SK-MEL-5 (cell line): ENCODE measurements at places on chromosomes 3 and 15.

GRCh38 chr3:57048052-57048671 is 12.3 kb upstream of the SPATA12 start:
- DNase-seq, result peak; percentile 24

DNA sequence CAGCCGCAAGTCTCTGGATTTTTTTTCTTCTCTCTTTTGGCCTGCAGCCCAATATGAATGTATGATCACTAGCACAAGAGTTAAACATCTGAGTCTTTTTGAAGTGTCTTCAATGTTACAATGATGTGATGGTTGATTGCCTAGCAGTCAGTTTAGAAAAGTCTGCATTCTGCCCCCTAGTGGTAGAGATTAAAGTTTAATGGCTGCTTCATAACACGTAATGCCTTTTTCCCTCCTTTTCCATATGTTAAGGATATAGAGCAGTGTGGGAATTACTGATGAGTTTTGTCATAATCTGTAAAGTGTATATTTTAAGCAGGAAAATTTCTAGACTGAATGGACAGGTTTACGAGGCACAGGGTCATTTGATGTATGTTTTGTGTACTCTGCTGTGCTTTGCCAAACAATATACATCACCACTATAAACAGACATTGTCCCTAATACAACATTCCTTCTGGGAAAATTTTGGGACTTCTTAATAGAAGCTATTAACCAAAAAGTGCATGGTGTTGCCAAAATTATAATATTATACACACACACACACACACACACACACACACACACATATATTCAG is 1038.5 kb upstream of the NR2F2 start:
- peak; percentile 74 for DNase-seq

DNA sequence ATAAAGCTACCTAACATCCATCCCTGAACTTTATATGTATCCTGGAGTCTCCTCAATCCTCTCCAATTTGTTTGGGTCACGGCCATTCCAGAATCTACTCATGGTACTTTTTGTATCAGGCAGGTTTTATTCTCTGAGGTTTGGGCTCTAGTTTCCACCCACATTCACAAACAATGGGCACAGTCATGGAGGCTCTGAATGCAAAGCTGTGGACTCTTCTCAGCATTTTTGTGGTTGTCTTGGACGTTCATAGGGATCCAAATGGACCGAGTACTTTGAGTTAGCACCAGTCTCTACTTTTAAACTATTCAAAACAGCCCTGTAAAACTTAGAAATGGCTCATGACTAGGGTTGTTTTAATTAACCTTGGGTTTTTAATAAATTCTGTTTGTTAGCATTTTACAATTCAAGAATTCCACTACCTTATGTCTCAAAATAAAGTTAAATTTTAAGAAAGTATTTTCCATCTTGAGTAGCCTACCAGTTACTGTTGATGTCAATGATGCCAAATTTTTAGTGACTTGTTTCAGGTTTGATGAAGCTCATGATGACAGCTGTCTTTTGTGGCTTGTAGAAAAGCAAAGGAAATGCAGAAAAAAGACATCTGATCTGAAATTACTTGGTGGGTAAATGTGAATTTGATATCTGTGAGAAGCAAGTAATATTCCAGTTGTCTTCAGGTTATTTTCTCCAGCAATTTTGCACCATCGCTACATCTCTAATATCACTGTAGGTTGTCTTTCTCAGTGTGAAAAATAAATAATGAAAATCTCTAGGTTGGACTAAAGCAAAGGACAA is 275.7 kb upstream of the THBS1 start:
- peak; percentile 57 for DNase-seq

DNA sequence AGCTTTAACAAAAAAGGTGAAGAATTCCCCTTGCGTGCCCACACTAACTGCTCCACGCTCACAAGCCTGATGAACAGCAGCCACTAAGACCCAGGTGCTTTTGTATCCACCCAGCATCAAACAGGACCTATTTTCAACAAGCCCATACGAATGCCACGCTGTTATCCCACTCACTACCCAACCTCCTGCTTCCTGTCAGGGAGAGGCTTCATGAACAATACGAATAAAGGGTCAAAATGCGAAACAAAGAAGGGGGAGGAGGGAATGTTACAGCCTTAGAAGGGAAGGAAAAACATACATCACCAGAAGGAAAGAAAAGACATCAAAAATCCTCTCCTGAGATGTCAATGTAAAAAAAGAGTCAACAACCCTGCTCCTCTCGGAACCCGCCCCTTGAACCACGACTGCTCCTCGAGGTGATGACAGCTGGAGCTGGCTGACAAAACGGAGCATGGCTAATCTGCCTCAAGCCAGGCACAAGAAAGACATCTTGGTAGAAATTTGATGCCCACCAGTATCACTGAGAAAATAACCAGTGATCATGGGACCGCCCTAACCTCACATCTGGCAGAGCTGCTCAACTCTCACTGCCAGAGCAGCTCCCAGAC is 9.7 kb downstream of the ERC2 start:
- DNase-seq, result no peak

DNA sequence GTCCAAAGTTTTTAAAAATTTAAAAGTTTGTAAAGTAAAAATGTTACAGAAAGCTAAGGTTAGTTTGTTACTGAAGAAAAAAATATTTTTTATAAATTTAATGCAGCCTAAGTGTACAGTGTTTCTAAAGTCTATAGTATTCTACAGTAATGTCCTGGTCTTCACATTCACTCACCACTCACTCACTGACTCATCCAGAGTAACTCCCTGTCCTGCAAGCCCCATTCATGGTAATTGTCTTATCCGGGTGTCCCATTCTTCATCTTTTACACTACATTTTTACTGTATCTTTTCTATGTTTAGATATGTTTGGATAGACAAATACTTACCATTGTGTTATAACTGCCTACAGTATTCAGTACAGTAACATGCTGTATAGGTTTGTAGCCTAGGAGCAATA is 36.7 kb upstream of the ATP10A start:
- DNase-seq, result no peak

GRCh38 chr3:62922326-62922725 is 47.1 kb upstream of the CADPS start:
- peak; percentile 89 for DNase-seq

DNA sequence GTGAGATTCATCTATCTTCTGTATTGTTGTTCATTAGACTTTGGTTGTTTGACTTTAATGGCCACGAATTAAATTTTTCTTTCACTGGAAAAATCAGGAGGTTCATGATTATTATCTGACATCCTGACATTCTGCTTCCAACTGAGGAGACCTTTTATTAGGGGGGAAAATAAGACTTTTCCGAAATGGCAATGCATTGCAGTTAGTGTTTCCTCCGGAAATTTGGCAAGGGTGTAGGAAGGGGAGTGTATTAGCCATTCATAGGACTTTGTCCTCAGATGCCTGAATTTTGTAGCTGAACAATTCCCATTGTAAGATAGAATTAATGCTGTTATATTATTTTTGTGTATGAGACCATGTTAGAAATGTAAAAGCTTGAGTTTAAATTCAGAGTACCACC is 450.6 kb upstream of the TGFBR2 start:
- no peak for DNase-seq

DNA sequence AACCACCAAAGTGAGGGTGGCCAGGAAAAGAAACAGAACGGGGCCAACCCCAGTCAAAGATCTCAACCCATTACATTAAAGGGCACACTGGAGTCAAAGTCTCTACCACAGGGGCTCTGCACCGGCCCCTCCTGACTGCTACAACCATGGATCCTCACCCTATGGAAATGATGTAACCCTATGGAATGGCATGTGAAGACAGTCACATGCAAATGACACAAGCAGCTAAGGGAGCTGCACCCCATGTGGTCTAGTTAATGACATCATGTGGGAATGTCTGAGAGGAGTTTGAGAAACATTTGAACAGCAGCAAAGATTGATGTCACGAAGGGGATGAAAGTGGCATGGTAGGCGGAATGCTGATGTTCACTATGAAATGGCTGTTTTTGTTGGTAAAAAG is 298.2 kb upstream of the SLCO3A1 start:
- peak; percentile 73 for DNase-seq
